ENCODE measurements at places on chromosomes 12 and 14.

DNA sequence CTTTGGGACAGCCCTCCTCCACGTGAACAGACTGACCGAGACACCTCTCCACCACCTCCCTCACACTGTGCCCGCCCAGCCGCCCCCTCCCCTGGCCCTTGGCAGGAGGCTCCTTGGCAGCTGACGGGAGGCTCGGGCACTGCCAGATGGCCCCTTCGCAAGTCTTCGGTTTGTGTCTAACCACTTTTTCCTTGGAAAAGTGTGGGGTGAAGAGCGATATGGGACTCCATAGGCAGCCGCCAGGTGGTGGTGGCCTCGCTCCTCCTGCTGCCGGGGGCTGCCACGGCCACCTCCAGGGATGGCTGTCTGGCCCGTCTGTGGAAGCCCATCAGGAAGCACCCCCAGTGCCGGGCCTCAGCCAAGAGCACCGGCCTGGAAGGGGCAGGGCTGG lies 58.7 kb downstream of the LRCOL1 start:
- DNase-seq = no peak

- no peak for DNase-seq
These were observed 14.3 kb downstream of the TBX3 start for GRCh38 chr12:114669401-114670290.

GRCh38 chr12:102776041-102776440 lies 141.0 kb downstream of the PAH start:
- no peak for DNase-seq

GRCh38 chr12:104282109-104282508 lies 21.4 kb upstream of the EID3 start:
- no peak for DNase-seq

DNA sequence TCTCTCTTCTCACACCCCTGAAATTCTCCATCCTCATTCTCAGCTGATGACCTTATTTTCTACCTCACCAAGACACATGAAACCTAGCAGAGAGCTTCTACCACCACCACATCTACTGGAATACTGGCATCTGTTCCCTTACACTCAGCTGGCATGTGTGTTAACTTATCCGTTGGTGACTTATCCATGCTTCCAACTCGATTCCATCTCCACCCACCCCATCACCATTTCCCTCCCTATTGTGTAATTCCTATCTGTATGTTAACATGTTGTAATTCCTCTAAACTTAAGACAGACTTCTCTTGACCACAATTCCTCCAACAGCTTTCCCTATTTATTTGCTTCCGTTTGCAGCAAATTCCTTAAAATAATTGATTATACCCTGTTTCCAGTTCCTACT lies 15.4 kb downstream of the C1S start:
- DNase-seq = no peak

DNA sequence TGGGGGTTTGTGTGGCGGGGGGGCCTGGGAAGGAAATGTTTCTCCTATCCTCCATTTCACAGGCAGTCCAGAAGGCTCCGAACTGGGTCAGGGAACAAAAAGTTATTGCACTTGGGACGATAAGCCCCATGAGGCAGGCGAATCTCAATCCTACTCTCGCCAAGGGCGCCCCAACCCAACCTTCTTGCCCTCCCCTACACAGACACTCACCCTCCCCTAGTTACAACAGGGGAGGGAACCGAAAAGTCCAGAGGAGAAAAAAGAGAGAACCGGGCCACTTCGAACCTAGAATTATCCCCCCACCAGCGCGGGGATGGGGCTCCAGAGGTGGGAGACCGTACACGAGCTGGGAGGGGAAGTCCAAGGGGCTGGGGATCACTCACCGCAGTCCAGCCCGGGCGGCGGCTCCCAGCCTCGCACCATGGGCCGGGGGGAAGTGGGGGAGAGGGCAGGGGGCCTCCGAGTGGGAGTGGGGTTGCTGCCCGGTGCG lies 357 bp downstream of the HOMEZ start:
- no peak for DNase-seq

GRCh38 chr12:122265476-122265875 lies 818 bp downstream of the VPS33A start:
- no peak for DNase-seq

DNA sequence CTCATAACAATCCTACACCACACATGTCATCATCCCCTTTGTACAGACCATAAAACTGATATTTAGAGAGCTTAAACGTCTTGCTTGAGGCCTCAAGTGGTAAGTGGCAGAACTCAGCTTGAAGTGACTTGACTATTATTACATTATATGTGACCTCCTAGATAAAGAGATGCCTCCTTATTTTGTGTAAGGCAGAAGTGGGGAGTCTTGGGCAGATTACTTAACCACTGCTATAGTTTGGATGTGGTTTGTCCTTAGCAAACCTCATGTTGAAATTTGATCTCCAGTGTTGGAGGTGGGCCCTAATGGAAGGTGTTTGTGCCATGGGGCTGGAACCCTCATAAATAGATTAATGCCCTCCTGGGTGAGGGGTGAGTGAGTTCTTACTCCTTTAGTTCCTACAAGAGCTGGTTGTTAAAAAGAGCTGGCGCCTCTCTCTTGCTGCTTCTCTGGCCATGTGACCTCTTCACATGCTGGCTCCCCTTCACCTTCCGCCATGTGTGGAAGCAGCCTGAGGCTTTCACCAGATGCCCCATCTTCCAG lies 37.4 kb downstream of the RCOR1 start:
- DNase-seq = no peak

DNA sequence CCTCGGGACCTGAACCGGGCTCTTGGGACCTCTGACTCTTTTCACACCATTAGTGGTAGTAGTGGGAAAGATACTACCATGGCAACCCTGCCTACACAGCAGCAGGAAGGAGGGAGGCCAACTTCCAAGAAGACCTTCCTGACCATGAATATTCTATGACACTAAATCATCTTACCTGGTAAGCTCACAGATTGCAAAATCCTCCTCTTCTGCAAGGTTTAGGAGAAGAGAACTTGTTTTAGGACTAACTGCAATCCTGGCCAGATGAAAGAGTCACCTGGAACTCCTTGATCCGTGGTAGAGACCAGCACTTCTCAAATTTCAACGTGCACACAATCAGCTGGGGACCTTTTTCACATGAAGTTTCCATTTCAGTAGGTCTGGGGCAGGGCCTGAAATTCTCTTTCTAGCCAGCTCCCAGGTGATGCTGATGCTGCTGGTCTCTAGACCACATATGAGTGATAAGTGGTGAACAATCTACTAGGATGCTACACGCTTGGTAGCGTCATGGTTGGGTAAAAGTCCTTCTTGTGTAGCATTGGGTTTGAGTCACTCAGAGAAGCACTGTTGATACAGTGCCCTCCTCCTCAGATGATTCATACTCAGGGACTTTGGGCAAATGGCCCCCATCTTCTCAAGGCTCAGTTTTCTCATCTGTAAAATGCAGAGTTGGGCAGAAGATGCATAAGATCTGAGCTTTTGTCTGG lies 35.6 kb upstream of the FICD start:
- no peak for DNase-seq

DNA sequence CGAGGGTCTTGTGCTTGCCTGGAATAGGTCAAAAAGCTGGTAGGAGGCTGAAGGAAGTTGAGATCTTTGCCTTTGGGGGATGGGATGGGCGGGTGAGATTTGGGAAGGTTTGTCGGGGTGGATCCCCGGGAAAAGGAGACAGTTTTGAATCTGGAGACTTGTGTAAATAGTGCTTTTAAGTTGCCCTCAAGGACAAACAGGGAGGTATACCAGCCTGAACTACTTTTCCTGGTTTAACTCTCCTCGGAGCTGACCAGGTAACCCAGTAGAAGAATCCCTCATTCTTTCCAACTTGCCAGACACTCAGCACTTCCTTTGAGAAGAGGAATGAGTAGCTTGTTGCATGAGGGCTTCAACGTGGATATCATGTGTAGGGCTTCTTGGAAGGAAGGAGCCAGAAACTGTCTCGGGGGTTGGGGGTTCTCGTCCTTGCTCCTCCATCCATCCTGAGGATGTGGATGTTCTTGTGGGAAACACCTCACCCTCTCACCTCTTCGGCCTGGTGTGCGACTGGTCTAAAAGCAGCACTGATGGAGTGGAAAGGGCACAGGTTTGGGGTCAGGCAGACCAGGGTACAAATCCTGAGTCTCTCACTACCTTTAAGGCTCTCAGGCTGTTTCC lies 1.9 kb downstream of the TEAD4 start:
- no peak for DNase-seq

GRCh38 chr12:54216797-54217661 lies 28.2 kb upstream of the SMUG1 start:
- DNase-seq = peak; percentile 96

DNA sequence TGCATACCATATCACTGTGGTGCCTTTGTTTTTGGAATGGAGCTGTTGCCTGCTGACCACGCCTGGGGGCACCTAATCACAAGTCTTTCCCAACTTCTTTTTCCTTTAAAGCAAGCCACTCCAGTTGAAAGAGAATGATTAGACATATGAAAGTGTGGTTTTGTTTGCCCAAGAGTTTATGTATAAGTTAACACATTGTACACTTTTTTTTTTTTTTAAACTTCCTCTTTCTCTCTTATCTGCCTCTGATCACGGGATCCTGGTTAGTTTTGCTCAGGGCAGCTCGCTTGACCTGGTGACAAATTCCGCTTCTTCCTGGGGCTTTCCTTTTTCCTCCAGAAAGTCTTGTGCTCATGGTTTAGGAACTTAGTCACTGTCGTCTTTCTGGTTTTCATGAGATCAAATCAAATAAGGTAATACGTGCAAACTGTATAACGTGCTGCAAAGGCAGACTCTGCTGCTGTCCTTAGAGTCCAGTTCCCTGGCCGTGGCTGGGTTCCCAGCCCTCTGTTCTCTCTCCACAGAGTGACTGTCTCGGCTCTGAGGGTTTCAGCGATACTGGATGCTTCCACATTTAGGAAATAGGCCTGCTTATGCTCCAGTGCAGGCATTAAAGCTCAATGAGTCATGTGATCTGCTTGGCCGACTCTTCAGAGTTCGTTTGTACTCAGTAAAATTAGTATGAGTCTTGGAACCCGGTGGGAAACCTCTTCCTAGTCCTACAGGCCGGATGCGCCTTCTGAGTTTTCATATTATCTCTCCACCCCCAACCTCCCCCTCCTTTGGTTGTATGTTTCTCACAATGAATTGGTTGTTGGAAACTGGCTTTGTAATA lies 15.2 kb downstream of the RASSF3 start:
- DNase-seq = no peak

All from NCI-H1092 treated with DMSO at 0.1 percent for 48 hours (cell line).